Tibial artery (tissue), 4 donors: ENCODE measurements at places on chromosomes 6 and 20.
A peak's percentile ranks its signal among the peaks of the same experiment; 100 is the strongest.

GRCh38 chr6:106527117-106527516 lies 102.2 kb downstream of the RTN4IP1 start:
- no peaks in the 10 kb centered on the region for H3K27me3 ChIP-seq
- no peak overlapping the region for H3K27ac ChIP-seq
- H3K4me1 ChIP-seq, result no peaks in the 10 kb centered on the region
- DNase-seq, result no peak
- no peaks in the 10 kb centered on the region for H3K36me3 ChIP-seq

GRCh38 chr20:23111307-23111943 lies 25.3 kb upstream of the CD93 start:
- H3K36me3 ChIP-seq, result no peaks in the 10 kb centered on the region
- no peaks in the 10 kb centered on the region for H3K4me1 ChIP-seq
- H3K27ac ChIP-seq, result no peak overlapping the region

GRCh38 chr6:149592983-149593382 lies 26.8 kb downstream of the GINM1 start:
- peaks cover 92% of the 10 kb centered on the region for H3K36me3 ChIP-seq
- no peaks in the 10 kb centered on the region for H3K4me1 ChIP-seq
- H3K4me3 ChIP-seq, result no peak overlapping the region
- H3K27me3 ChIP-seq, result no peaks in the 10 kb centered on the region

DNA sequence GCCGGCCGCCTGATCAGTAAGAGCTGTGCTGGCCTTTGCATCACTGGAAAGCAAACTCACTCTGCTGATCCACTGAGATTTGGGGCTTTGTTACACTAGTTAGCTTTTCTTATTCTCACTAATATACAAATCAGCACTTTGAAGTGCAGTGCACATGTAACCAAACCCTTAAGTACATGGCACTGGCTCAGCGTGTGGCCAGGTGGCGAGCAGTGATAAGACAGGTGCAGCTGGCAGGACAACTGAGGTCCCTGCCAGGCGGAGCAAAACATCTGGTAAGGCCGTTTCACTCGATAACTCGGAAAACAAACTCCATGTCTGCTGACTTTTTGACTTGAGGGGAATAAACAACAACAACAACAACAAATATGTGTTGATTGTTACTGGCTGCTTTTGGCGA lies 11.0 kb downstream of the GFRA4 start:
- peaks cover 5% of the 10 kb centered on the region for H3K36me3 ChIP-seq
- no peak overlapping the region for H3K4me3 ChIP-seq
- no peaks in the 10 kb centered on the region for H3K27me3 ChIP-seq

DNA sequence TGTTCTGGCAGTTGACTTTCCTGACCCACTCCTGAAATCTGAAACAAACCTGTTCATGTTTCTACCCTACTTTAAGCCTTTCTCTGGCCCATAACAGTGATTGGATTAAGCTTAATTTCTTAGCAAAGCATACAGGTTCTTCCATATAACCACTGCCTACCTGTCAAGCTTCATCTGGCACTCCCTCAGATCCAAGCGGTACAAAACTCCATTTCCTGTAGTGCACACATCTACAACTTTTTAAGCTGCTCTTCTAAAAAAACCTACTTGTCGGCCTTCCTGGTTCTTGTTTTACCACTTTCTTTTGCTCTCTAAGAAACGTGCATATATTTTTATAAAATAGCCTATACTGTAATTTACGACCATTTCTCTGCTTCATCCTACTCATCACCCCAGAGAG lies 916 bp upstream of the PPP1R11 start:
- peak overlapping the region; percentile 68 for H3K27ac ChIP-seq
- H3K36me3 ChIP-seq, result no peaks in the 10 kb centered on the region
- DNase-seq, result no peak
- peak overlapping the region; percentile 62 for H3K4me3 ChIP-seq
- peaks cover 30% of the 10 kb centered on the region for H3K4me1 ChIP-seq
- peaks cover 13% of the 10 kb centered on the region for H3K27me3 ChIP-seq

GRCh38 chr20:51220293-51220706 lies 197.4 kb upstream of the KCNG1 start:
- no peaks in the 10 kb centered on the region for H3K27me3 ChIP-seq
- no peak overlapping the region for H3K27ac ChIP-seq
- H3K4me3 ChIP-seq, result no peak overlapping the region
- no peaks in the 10 kb centered on the region for H3K36me3 ChIP-seq
- no peak for DNase-seq

DNA sequence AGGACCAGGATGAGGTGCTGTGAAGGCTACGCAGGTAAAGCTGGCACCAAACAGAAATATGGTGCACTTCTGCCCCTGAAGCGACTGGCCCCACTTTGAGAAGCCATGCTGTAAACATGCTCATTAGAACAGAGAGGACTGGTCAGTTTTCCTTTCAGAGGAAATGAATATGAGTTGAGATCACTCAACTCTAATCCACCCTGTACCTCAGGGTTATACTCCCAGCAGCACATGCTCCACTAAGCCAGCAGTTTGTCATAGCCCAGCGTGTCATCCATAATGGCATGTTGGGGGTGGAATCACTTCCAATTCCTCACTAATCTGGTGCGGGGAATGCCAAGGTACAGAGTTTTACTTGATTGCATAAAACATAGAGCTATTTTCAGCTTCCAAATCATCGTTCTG lies 98.1 kb downstream of the HIVEP2 start:
- H3K4me3 ChIP-seq, result peak overlapping the region; percentile 9
- H3K27me3 ChIP-seq, result no peaks in the 10 kb centered on the region
- H3K4me1 ChIP-seq, result no peaks in the 10 kb centered on the region
- H3K27ac ChIP-seq, result peak overlapping the region; percentile 62
- no peaks in the 10 kb centered on the region for H3K36me3 ChIP-seq

DNA sequence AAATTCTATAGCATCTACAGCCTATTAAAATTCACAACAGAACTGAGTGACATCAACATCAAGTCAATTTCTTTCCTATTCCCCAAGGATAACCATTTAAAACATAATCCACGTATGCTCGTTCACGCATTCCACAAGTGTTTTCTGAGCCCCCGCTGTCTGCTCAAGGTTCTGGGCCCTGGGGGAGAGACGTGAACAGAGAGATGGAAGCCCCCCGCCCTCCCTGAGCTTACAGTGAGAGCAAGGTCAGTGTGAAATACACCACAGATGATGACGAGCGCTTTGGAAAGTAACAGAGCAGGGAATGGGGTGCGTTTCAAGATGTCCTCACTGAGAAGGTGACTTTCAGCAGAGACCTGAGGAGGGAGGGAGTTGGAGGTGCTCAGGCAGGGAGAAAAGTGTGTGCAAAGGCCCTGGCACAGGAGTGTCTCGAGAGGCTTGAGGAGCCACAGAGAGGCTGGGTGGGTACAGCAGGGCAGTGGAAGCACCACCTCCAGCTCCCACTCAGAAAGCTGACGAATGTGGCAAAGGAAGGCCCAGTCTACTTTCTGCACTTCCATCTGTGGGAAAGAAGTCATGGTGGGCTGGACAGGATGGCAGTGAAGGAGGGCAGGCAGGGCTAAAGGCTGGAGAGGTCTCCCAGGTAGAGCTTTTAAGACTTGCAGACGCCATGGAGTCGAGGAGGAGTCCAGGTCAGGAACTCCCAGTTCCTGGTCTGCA lies 88.3 kb downstream of the DLL1 start:
- no peaks in the 10 kb centered on the region for H3K27me3 ChIP-seq
- no peak overlapping the region for H3K4me3 ChIP-seq
- no peak overlapping the region for H3K27ac ChIP-seq
- no peaks in the 10 kb centered on the region for H3K4me1 ChIP-seq
- H3K36me3 ChIP-seq, result no peaks in the 10 kb centered on the region
- no peak for DNase-seq
